GM10248 (cell line): ENCODE measurements at places on chromosomes 2 and 18.

- DNase-seq: no peak
Observed at GRCh38 chr2:79327460-79327859, 167.9 kb upstream of the REG3A start.

DNA sequence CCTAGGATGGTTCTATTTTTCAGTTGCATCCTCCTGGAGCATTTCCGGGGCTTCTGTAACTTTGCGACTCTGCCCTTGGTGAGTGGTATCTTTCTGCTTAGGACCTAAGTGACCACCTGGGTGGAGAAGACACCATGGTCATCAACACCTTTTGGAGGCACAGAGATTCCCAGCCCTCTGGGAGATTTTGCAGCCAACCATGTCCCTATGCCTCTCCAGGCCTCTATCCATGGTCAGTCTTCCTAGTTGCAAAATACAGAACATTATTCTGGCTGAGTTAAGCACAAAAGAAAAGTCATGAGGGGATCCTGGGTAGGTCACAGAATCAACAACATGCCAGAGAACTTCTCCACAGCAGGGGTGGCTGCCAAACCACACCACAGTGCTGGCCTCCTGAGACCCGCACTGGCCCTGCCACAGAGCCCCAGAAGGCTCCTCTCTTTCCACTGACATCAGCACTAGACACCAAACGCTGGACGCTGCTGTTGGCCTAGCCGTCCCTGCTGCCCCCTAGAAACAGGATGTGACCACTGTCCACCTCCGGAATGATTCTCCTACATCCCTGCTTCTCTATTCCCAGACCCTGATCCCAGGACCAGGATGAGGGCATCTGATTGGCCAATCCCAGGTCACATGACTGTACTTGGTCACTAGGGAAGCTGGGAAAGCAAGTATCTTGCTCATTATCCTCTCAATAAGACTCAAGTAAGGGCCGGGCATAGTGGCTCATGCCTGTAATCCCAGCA lies 47.7 kb downstream of the SMAD7 start:
- DNase-seq: no peak

- DNase-seq: no peak
Observed at GRCh38 chr18:23337599-23338444, 115.3 kb upstream of the RIOK3 start.

DNA sequence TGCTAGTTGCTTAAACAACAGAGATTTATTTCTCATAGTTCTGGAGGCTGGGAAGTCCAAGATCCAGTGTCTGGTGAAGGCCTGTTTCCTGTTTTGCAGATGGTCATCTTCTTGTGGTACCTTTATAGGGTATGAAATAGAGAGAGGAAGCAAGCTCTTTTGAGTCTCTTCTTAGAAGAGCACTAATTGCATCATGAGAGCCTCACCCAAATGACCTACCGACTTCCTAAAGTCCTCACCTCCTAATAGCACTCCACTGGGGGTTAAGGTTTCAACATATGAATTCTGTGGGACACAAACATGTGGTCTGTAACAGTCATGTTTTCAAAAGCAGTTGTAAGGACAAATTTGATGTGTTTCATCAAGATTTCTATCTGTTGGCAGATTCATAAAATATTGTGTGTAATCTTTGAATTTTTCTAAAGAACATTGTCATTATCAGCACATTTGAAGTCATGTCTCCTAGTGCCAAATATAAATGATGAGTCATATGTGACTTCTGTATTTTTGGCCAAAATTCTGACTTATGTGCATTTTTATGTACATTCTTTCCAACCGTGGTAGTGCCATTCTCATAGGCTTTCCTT lies 45.3 kb downstream of the CD28 start:
- no peak for DNase-seq

DNA sequence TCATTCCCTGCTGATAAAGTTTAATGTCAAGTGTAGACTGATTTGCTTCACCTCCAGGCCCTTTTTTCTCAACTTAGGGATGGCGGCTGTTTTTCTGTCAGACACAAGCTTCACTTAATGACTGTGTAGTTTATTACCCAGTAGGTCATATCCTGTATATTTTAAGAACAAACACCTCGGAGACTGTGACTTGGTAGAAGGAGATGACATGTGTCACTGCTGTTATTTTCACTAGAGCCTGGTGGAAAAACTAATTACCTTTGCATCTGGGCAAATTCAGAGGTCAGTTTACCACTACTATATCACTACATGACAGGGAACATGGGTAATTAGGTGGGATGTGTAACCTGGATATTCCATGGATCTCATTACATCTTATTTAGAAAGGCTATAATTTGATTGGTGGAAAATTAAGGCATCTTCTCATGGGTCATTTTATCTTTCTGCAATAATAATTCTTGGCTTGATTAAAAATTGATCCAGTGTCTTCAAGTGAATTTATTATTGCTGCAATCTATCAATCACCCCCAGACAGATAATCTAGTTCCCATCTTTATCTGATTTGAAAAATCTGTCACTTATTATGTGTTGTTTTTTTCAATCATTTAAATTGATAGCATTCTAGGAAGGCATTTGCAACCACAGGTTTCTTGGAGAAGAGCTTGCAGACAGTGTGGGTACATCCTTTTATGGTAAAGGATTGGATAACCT lies 353.8 kb upstream of the SPRED2 start:
- DNase-seq: no peak

GRCh38 chr2:160332318-160332717 lies 132.2 kb upstream of the ITGB6 start:
- DNase-seq: no peak

DNA sequence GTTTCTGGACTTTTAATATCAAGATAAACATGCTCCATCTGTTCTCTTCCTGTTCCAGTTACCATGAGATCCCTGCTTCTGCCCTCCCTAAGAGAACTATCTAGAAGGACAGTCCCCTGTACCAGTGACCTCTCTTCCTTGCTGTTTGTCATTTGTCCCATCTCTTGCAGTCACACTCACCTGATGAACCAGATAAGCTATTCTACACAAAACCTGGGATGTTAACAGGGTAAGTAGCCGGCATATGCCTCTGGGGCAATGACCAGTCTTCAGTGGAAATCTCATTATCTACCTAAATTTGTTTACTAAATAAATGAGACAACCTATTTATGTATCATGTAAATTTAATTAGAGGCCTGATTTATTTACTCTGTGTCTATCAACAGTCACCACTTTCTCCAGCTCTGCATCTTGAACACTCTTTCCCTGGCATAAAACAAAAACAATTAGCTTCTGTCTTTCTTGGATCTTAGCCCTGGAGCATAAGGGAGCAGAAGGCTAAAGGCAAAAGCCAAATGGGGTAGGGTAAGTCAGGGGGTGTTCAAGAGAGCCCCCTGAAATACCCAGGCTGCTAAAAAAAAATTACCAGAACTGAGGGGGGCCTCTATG lies 337.7 kb downstream of the ALK start:
- no peak for DNase-seq

DNA sequence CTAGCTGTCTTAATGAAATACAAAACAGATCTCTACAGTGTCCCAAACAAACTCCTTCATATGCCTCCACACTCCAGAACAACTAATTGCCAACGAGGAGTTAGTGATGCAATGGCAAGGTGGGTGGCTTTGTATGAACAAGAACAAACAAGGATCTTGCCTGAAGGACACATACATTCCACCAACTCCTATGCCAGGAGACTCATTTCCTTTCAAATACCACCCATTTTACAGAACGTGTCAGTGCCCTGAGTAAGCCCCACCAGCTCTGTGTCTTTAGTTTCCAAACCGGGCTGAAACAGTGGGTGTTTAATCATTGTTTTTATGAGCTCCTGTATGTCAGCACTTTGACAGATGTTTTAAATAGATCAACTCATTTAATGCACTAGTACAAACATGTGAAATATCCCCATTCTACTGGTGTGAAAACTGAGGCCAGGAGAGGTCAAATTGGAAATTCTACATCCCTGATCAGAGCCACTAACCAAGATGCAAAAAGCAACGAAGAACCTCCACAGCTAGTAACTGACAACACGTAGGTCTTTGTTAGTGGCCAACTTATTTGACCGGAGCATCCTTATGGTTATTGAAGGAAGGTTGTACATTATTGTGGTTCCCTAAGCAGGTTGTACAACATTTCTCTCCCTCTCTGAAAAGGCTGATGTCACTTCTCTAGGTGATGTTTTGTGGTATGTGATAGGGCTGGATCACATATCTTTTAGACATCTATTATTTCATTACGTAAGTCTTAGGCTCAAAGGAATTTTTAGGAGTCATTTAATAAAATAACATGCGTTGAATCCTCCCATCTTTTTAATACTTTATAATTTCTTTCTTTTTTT lies 534.9 kb upstream of the TNP1 start:
- no peak for DNase-seq

GRCh38 chr2:45612731-45613130 lies 1.7 kb upstream of the SRBD1 start:
- DNase-seq: no peak

- DNase-seq: no peak
Observed at GRCh38 chr2:235320326-235320725, 173.5 kb upstream of the AGAP1 start.

GRCh38 chr2:97914691-97915213 lies 81.0 kb downstream of the TMEM131 start:
- no peak for DNase-seq
